ENCODE measurements at places on chromosomes 3 and 15.

DNA sequence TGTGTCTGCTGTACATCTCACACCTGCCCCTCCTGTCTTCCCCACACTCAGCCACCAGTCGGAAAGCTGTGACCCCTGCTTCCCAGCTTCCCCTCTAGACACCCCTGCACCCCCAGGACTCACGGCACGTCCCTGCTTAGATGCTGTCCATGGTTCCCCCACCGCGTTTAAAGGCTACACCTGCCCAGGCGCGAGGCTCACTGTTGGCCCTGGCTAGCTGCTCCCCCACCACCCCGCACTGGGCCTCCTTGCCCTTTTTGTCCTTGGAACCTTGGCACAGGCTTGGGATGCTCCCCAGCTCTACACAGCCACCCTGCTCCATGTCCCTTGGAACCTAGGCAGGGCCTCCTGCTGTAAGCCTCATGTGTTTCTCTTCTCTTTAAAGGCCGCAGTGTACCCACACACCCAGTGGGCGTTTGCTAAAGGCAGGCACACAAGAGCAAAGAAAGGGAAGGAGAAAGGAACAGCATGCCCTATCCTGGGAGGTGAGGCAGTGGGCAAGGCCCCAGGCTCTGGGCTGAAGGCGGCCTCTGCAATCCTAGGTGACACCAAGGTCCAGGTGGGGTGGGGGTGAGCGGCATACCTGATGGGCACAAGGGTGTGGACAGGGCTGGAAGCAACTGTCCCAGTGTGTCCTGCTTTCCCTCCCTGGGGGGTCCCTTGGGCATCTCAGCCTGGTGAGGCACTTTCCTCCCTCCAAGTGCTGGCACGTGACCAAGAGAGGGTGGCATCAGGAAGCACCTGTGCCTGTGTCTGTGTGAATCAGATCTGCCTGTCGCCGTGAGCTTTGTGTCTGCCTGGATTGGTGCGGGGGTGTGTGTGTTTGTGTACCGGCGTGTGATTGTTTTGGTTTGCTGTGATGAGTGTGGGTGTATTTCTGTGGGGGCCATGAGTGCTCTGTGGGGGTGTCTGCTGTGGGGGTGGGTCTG, 54.4 kb downstream of the TPRA1 start:
- no peak for DNase-seq

DNA sequence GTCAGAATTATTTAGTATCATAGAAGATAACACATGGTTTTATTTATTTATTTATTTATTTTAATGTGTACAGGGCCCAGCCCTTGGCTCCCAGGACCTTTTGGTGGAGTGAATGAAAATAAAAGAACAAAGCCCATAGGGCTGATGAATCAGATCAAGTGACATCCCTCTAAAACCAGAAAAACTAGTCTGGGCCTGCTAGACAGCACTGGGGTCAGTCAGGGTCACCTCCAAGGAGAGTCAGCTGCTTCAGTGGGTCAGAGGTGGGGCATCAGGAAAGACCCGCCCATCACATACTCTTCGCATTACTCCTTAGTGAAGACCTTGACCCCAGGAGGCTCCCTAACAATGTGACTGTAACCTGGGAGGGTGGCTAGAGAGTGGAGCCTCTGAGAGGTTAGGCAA, 12.8 kb downstream of the PPCDC start:
- DNase-seq: peak; percentile 18

GRCh38 chr3:78728406-78729145, 1039.2 kb downstream of the ROBO1 start:
- DNase-seq: no peak

- no peak for DNase-seq
Measured at GRCh38 chr3:48524970-48525369, 21.0 kb upstream of the SHISA5 start.

DNA sequence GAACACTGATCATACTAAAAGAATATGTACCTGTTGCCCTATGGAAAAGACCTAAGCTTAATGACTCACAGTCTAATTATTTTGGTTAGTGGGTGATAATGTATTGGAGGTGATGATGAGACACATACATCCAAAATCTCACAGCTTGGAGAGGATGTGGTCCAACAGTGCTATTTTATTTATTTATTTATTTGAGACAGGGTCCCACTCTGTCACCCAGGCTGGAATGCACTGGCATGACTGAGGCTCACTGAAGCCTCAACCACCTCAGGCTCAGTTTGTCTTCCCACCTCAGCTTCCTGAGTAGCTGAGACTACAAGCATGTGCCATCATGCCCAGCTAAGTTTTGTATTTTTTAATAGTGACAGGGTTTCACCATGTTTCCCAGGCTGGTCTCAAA, 35.0 kb downstream of the LPP start:
- DNase-seq: no peak

DNA sequence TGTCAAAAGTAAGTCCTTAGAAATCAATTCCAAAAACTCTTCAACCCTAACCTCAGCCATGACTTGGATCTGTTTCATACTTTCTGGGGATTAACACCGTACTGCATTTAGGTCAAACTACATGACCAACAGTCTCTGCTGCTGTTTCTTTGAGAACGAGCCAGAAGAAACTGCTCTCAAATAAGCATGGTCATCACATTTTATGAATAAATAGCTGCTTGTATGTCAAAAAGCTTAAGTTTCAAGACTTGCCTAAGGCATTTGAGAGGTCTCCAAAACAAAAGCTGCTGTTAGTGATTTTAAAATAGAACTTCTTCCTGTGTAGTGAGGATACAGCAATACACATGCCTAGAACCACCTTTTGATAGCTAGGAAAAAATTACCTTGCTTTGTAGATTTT, 166.3 kb upstream of the CHRM5 start:
- no peak for DNase-seq

GRCh38 chr3:194265505-194265892, 85.6 kb downstream of the CPN2 start:
- peak; percentile 34 for DNase-seq

DNA sequence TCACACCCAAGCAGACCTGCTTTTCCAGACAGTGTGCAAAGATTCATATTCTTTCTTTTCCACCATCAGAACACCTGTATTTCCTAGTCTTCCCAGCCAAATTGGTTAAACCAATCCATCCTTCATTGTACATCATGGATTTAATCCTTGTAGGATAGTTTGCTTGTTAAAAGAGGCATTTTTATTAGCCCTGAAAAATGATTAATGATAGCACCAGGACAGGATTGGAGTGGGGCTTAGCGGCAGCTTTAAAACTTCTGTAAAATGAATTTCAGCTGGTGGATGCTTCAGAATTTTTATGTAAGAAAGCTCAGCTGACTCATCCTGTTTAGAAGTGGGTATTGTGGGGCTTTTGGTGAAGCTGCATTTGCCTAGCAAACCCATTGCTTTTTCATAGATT, 36.1 kb upstream of the ARHGEF26 start:
- no peak for DNase-seq

DNA sequence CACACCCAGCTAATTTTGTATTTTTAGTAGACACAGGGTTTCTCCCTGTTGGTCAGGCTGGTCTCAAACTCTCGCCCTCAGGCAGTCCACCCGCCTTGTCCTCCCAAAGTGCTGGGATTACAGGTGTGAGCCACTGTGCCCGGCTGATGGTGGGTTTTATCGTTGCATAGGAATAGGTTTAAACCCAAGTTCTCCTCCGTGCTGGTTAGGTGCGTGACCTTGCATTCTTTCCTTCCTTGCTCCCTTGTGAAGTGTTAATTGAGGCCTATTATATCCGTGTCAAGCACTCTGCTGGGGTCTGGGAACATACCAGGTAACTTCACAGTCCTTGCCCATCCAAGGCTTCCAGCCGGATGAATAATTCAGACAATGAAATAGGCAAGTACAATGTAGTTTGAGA, 19.3 kb upstream of the ETV5 start:
- DNase-seq: no peak

DNA sequence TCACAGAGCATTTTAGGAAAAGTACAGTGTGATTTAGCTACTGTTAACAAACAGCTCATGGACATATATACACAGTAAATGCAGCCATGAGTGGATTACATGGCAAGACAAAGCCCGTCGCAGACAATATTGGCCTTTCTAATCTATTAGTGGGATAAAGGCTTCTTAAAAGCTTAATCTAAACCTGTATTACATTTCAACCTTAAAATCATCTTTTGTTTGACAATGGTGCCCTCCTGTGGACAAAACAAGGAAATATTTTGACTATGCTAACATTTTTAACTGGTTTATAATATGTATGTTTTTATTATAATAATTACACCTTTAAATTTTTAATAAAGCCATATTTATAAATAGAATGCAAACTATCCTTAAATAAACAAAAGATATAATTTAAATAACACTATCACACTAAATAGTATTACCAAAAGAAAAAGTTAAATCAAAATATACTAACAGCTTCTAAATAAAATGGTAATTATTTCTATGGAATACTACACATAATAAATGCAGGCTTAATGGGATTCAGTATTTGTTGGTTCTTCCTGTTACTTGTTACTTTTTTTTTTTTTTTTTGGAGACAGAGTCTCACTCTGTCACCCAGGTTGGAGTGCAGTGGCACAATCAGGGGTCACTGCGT, 38.6 kb downstream of the TAFA4 start:
- peak; percentile 9 for DNase-seq

- DNase-seq: no peak
Measured at GRCh38 chr15:91853948-91854638, 585 bp downstream of the SLCO3A1 start.

GRCh38 chr3:71376911-71377310, 206.6 kb downstream of the FOXP1 start:
- no peak for DNase-seq

- DNase-seq: no peak
Measured at GRCh38 chr3:172289583-172289982, 158.7 kb downstream of the GHSR start.

DNA sequence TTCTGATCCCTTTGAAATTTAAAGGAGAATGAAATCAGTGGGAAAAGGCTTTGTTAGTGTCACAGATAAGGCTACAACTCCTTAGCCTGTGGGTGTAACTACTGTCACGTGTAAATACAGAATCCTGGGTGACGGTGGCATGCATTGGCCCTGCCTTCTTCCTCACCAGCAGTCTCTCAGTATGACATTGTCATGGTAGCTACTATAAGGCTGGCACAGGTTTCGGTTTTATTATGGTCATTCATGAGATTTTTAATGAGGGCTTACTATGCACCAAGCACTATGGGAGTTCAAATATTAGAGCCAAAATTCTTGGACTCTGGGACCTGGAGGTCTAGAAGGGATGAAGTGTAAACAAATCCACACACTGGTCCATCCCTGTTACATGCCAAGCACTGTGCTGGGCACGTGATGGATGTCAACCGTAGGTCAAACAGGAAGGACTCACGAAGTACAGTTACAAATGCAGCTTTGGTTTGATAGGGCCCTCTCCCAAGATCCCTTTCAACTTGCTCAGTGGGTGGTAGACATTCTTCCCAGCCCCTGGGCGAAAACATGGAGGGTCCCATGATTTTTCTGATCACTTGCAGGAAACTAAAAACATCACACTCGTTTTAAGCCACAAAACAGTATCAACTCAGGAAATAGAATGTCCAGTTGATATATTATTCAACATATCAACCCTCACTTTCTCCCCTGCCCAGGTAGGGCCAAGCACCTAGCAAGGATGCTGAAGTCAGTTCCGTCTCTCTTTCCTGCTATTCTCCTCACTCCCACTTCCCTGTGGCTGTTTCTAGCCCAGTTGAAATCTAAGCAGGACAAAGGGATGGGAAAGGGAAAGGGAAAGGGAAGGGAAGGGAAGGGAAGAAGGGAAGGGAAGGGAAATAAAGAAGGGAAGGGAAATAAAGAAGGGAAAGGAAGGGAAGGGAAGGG, 25.3 kb downstream of the BFSP2 start:
- DNase-seq: no peak

Measured in RCC 7860 (cell line).